Stimulated activated CD4-positive, alpha-beta T cell treated with anti-CD3 and anti-CD28 coated beads, Interleukin-15, amount 100 ng/mL, for 1 hour (primary cell): ENCODE measurements at places on chromosomes 2 and 18.
A peak's percentile ranks its signal among the peaks of the same experiment; 100 is the strongest.

DNA sequence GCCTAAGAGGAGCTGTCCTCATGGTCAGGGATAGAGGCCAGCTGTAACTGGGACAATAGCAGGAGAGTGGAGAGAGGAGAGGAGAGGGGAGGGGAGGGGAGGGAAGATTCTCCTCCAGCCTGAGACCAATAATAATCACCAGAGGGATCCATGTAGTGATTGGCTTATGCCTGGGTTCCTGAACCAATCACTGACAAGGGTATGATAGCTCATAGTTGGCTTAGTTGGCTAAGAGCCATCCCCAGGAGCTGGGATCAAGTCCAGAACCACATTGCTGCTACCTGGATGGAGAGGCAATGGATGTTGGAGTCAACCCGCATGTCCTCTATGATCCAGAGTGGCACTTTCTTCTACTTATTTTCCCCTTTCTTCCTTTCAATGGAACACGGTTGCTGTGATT is 7.7 kb upstream of the ST8SIA5 start:
- no peak for DNase-seq

DNA sequence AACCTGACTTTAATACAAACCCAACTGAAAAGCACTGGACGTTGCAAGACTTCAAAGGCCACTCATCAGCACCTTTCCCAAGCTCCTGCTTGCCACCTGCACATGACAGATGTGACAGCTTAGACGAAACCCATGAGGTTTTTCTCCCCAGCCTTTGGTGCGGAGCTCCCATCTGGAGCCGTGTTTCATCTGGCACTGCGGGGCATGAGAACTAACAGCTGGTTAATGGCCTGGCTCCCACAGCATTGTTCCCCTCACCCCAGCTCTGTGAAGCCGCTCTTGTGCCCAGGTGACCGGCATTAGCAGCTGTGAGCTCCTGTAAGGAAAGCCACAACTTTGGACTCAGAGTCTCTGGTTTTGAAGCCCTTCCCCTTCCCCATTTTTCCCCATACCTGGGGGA is 50.9 kb downstream of the GALR1 start:
- no peak for DNase-seq

DNA sequence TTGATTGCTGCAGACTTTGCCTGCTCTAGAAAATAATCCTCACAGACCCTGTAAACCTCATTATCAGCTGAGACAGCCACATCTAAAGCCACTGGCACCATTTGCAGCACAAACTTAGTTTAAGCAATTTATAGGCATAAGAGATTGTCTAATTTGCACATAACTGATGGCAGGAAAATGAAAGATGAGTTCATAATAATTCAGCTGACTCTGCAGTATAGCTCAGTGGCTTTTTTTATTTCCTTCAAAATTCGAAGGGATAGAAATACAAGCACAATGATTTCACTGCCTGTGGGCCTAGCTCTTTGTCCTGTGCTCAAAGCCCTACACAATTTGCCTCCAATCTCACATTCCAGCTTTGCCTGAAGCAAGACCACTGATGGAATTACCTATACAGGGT is 341.2 kb downstream of the RAD51AP2 start:
- no peak for DNase-seq

DNA sequence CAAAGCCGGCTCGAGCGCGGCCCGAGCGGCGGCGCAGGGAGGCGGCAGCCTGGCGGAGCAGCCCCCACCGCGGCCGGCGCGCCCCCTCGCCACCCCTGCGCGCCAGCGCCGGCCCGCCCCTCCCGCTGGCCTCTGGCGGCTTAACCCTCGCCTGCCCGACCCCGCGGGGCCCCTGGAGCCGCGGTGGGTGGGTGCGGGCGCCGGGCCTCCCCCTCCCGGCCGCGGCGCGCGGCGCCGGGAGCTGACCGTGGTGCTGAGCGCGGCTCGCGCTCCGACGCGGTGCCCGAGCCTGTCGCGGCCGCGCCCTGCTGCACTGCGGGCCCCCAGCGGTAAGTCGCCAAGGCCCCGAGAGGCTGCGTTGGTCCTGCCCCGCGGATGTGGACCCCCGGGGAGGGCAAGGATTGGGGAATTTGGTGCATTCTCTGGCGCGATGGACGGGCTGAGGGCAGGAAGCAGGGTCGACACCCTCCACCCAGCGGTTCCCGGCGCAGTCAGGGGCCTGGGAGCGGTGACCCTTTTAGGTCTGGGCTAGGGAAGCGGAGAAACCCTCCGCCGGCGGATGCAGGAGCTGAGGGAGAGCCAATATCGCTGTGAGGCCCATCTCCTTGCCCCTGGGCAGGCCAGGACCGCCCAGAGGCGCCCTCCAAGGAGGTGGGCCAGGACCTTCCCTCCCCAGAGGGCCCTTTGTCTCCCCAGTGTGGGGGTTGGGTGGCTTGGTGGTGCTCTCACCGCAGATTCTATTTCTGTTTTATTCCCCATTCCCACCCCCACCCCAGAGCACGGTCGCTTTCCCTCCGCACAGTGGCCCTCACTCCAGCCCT is 923 bp downstream of the AMER3 start:
- no peak for DNase-seq

DNA sequence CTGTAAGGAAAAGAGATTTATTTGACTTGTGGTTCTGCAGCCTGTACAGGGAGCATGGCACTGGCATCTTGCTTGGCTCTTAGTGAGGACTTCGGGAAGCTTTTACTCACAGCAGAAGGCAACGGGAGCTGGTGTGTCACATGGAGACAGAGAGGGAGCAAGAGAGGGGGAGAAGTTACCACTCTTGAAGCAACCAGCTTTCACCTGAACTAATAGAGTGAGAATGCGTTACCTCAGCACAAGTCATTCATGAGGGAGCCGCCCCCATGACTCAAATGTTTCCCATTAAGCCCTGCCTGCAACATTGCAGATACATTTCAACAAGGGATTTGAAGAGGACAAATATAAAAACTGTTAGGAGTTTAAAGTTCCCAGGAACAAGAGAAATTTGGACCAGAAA is 190.0 kb downstream of the CYRIA start:
- DNase-seq, result no peak

GRCh38 chr18:41391616-41392595 is 563.1 kb upstream of the PIK3C3 start:
- no peak for DNase-seq

DNA sequence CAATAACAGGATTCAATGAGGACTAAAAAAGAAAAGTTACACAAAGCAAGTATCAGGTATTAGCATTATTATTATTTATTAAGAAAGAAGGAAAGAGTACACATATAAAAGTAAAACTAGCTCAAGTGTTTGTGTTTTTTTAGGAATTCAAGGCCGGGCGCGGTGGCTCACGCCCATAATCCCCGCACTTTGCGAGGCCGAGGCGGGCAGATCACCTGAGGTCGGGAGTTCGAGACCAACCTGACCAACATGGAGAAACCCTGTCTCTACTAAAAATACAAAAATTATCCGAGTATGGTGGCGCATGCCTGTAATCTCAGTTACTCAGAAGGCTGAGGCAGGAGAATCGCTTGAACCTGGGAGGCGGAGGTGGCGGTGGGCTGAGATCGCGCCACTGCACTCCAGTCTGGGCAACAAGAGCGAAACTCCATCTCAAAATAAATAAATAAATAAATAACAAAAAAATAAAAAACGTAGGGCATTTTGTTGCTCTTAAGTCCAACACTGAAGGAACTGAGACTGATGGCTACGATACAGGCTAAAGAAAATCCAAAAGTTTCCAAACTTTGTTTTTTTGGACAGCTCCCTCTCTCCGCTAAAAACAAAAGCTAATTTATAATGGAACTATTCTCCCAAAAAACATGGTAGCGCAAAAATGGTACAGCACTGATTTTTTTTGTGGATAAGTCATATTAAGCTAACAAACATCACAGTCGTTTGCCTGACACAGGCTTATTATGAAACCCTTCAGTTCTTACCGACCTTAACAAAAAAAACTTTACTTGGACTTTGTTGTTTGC is 1.7 kb downstream of the TRAPPC8 start:
- no peak for DNase-seq

DNA sequence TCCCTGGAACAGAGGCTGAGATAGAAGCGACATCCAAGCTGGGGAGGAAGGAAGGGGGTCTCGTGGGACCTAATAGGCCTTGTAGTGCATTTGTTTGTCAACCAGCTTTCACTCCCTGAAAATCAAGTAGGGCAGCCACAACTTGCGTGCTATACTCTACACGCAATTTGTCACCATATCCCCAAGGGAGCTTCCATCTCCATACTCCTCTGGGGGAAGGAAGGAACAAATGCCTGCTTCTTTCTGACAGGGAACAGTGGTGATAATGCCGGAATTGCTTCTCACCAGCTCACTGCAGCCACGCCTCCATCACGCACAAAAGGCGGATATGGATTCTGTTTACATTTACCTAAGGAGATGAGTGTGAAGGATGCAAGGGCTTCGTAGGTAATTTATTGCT is 213.4 kb downstream of the TMEM163 start:
- DNase-seq, result no peak

- DNase-seq, result no peak
Measured at GRCh38 chr2:215851082-215851481, 162.3 kb downstream of the MREG start.

DNA sequence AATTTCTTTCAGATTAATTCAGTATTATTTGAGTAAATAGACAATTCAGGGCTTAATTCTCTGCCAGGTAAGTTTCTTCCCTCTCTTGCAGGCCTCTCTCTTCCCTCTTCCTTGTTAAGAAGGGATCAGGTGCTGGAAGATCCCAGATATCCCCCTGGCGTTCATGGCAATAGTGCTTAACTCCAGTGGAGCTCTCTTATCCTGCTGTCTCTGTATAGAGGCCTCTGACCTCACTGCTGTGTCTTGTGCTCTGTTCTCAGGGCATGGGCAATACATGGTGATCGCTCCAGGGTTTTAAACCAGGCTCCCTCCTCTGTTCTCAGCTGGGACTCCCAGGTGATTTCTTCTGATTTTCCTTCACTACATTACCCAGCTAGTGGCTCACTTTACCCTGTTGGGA is 226.8 kb downstream of the MC4R start:
- no peak for DNase-seq

GRCh38 chr2:72415781-72416475 is 268.3 kb upstream of the CYP26B1 start:
- DNase-seq, result no peak

DNA sequence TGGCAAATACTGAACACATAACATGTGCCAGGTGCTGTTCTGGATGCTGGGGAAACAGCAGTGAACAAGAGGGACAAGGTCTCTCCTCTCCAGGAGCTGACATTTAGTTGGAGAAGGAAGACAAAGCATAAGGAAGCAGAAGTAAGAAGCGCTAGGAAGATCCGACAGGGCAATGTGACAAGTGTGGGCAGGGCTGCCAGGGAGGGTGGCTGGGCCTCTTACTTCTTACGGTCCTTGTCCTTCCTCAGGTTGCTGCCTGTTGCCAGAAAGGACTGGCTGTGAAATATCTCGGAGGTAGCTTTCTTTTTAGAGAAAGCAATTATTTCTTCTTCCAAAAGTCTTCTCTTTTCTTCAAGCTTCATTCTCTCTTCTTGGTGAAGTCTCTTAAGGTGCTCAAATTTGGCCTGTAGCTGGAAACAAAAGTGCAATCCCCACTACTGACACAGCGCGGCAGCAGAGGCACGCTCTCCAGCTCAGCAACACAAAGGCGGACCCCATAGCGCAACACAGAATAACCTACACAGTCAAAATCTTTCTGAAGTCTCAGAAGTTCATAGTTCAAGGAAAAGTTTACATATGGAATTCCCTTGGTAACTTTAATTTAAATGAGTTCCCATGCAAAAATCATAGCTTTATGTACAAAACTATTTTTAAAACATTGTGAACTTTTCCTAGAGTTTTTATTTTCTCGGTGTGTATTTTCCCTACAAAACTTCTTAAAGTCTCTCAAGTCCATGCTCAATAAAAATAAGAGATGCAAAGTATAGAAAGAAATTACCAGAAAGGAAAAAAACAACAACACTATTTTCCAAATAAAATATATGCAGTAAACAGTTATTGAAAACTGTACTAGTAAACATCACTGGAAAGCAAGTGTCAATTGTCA is 67.7 kb downstream of the SEPTIN10 start:
- DNase-seq, result peak; percentile 52

DNA sequence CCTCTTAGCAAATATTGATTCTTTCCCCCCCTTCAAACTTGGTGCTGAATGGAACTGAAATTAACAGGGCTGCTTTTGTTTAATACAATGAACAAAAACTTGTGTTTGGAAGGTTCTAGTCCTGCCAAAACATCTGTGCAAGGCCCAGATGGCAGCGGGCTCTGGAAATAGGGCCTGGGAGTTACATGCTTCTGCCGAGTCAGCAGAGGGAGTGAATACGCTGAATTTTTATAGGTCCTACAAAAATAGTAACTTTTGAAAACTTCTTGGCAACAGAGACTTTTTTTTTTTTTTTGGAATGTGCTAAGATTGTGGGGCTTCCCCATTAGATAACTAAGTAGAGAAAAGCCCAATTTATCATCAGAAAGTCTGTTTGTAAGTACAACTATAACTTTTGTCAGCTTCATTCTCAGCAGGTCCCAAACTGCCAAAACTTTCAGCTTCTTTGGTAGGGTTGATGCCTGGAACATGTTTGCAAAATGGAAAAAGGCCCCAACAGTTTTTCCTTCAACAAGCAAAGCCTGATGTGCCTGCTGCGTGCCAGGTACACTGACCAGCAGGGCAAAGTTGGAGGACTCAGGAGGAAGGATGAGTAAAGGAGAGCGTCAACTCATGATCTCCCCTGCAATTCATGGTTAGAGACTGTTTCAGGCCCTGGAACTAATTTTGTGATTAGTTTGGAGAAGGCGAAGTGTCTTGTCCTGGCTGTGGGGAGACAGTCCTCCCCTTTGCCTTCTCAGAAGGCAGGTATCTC is 45.1 kb upstream of the HDAC4 start:
- no peak for DNase-seq

GRCh38 chr2:33673937-33674336 is 74.8 kb upstream of the FAM98A start:
- DNase-seq, result no peak

DNA sequence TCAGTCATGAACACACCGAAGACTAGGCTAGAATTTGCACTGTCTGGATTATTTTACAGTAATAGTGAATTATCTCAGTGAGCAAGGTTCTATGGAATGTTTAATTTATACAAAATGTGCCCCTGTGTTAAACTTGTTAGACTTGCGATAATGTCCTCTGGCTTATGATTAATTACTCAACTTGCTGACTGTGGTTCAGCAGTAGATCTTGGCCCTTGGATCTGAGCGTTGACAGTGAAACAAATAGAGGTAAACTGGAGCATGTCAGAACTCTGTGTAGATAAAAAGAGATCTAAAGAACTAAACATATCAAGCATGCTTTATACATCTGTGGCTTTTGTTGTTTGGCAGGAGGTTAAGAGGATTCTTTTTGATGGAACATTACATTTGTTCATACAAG is 407.6 kb downstream of the DSEL start:
- no peak for DNase-seq

- no peak for DNase-seq
Measured at GRCh38 chr18:74060579-74060978, 87.1 kb downstream of the FBXO15 start.

- no peak for DNase-seq
Measured at GRCh38 chr18:46719388-46719787, 37.5 kb downstream of the ST8SIA5 start.

DNA sequence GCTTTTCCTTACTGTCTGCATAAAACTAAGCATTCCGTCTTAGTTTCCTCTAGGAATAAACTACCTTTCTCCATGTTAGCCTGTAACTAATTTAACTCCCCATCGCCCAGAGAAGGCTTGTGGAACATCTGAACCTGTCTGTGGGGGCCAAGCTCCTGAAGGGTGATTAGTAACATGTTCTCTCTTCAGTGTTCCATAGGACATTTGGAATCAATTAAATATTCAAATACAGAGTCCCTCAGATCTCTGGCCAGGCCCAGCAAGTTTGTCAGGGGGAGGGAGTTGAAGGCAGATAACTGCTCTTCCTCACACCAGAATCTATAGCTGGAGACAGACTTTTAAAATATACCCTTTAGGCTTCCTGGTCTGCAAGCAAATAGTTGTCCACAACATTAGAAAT is 8.8 kb downstream of the RDH14 start:
- no peak for DNase-seq
